ENCODE measurements at places on chromosomes 16 and 17. TPM values are rescaled to one million over a fixed set of nuclear protein-coding genes. Genes with fewer than 3 reads are reported as not detected.

PYDC1 gene
- total RNA-seq = not detected

GRCh38 chr16:88373927-88374492 is 8.7 kb upstream of the ZNF469 start:
- no peak for DNase-seq

GRCh38 chr17:75340631-75341030 is 51.4 kb upstream of the SLC25A19 start:
- DNase-seq = no peak

DNA sequence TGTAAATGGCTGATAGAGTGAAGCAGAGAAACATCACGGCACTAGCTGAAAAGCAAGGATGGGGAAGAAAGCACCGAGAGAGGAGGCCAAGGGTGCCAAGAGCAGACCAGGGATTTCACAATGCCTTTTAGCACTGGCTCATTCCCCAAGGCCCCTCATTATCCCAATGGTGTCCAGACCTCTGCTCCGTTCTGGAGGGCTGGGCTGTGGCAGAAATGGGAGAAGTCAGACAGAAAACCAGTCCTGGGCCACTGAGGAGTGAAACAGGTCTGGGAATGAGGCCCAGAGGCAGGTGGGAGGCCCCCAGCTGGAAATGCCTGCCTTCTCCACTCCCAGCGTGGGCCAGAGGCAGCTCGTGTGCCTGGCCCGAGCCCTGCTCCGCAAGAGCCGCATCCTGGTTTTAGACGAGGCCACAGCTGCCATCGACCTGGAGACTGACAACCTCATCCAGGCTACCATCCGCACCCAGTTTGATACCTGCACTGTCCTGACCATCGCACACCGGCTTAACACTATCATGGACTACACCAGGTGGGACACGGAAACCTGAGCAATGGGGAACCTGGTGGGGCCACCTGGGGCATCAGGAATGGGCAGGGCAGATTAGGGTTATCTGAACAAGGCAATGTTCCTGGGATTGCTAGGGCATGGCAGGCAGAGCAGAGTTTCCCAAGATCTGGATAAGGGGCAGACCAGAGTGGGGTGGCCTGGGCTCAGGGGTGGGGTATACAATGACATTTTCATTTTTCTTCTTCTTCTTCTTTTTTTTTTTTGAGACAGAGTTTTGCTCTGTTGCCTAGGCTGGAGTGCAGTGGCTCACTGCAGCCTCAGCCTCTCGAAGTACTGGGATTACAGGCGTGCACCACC is 20.3 kb downstream of the ANKRD40 start:
- peak; percentile 52 for DNase-seq

DNA sequence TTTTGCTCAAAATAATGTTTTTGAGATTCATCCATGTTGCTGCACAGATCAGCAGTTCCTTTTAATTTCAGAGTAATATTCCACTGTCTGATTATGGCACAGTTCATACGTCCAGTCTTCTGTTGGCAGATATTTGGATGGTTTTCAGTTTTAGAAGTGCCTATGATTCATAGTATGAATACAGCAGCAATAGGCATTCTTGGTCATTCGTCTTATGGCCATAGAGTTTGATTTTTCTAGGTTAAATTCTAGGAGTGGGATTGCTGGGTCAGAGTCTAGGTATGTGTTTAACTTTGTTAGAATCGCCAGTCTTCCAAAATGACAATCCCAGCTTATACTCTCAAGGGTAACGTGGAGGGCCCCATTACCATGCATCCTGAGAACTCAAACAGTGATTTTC is 11.5 kb upstream of the IL34 start:
- no peak for DNase-seq

ADAP2 gene
- total RNA-seq = 7.3 TPM

- peak; percentile 60 for DNase-seq
Observed at GRCh38 chr17:35244341-35245195, 1.7 kb downstream of the SLFN5 start.

SMIM22 gene
- total RNA-seq = 208 TPM

GRCh38 chr16:20331635-20332034 is 4.3 kb upstream of the GP2 start:
- DNase-seq = no peak

- DNase-seq = peak; percentile 70
Observed at GRCh38 chr17:42276609-42277341, 584 bp upstream of the STAT5B start.

CAVIN1 gene
- total RNA-seq = 52.4 TPM

CCDC92B gene
- total RNA-seq = 1.3 TPM

DNA sequence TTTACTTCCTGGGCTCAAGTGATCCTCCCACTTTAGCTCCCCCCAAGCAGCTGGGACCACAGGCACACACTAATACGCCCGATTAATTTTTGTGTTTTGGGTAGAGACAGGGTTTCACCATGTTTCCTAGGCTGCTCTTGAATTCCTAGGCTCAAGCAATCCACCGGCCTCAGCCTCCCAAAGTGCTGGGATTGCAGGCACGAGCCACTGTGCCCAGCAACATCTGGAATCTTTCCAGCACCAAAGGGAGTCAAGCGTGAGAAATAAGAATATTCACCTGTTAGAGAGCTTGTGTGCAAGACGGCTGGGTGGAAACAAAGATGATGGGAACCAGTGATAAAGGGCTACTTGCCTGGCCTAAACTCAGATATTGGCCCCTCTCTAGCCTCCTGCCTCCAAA is 14.2 kb upstream of the ALOX12B start:
- DNase-seq = no peak

- no peak for DNase-seq
Observed at GRCh38 chr17:43406676-43407645, 8.2 kb downstream of the ARL4D start.

DNA sequence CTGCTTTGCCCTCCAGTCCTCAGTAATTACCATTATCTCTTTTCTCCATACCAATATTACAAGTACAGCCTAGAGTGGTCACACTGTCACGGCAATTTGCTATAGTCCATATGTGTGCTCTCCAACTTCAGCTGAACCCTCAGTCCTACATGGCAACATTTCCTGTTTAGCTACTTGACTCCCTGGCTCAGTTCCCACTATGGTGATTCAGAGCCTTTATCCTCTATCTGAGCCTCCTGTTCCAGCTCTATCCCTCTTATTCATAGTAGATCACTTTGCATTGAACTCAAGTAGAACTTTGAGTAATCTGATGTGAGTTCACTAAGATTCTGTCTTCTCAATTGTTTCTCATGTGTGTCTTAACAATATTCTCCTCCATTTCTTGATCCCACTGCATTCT is 43.7 kb upstream of the GOSR1 start:
- DNase-seq = no peak

DNA sequence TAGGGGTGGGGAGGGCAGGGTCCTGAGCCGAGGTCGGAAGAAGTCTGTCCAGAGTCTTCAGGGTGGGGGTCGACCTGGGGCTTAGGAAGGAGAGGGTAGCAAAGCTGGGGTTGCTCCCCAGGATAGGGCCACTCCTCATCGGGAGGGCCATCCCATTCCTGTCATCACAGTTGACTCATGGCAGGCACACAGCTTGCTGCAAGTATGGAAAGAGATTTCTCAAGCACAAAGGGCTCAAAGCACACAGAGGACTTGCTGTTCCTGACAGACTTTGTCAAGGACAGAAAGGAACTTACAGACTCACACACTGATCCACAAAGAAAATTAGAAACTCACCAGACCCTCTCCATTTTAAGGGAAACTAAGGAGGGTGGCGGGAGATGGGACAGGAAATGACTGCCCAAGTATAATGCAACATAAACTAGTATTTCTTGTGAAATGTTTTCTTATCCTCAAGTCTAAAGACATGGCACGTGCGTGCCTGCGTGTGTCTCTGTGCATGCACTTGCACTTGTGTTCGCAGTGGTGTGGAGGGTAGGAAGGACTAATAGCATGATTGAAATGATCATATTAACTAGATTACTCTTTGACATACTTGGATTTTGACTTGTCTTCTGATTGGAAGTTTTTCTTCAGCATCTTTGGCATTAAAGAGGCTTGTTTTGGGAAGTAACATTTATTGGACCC is 2.4 kb downstream of the AOC2 start:
- no peak for DNase-seq

ANKRD40CL gene
- total RNA-seq = 57.6 TPM

- no peak for DNase-seq
Observed at GRCh38 chr17:78081551-78081950, 47.0 kb downstream of the TMC6 start.

ADAD2 gene
- 0.26 TPM for total RNA-seq

DNA sequence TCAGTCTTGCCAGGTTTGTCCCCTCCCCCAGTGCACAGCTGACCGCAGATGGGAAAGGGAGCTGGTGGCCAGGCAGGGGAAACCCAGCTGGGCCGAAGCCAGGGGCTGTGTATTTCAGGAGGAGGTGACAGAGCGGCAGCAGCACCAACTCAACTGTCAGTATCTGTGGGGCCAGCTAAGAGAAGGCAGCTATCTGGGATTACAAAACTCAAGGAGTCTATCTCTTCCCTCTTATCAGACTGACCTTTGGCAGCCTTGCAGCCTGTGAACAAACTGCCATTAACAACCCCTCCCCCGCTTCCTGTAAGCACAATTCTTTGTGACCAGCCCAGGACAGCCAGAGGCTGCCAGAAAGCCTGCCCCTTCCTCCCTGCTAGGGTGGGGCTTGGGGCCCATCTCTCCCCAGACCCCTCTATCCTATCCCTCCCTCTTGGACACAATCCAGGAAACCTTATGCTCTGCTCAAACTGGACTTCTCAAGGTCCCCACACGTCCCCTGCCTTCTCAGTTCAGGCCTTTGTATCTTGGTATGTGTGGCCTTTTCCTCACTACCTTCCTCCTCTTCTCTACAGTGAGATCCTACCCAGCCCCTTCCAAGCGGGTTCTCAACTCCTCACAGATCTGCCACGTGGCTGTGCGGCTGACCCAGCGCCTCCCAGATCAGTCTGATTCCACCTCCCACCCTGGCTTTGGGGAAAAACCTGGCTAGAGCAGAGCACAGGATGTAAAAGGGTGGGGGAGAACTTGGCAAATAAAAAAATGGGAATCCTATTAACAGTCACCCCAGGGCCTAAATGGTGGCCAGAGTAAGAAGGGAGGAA is 10.5 kb downstream of the ST3GAL2 start:
- peak; percentile 95 for DNase-seq

GRCh38 chr17:58254803-58255202 is 16.4 kb downstream of the LPO start:
- no peak for DNase-seq

All from mucosa of descending colon (tissue), 3 donors.